ENCODE measurements at places on chromosomes 3 and 15.

GRCh38 chr3:169206828-169207488 lies 456.6 kb downstream of the MECOM start:
- no peak for DNase-seq

DNA sequence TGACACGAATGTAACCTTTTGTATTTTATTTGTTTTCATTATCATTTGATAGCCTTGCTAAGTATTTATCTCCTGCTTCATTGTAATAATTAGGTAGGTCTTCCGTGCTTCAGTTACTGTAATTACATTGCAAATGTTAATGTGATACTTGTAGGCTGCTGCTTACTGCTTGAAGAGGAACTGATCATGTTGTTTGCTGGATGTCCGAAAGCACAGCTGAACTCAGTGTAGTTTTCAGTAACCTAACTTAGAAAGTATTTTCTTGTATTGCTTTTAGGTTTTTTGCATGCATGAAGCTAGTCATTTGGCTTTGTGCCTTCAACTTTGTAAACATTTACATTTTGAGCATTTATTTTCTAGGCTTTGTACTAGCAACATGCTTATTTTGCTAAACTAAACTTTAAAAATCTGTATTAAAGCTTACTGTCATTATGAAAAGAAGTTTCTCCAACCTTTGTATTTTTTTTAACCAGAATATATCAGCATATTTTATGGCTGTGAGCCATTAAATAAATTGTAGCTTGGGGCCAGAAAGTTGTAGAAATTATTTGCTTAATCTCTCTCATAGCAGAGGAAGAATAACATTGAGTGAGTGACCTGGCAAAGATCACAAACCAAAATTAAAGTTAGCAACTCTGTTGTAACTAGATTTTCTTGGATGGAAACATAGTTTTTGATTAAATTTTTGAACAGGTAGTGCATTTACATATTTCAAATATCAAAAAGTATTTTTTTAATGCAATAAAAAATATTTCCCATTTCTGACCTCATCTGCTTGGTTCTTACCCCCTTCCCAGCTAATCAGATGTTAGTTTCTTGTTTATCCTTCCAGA lies 30.7 kb downstream of the SACM1L start:
- no peak for DNase-seq

DNA sequence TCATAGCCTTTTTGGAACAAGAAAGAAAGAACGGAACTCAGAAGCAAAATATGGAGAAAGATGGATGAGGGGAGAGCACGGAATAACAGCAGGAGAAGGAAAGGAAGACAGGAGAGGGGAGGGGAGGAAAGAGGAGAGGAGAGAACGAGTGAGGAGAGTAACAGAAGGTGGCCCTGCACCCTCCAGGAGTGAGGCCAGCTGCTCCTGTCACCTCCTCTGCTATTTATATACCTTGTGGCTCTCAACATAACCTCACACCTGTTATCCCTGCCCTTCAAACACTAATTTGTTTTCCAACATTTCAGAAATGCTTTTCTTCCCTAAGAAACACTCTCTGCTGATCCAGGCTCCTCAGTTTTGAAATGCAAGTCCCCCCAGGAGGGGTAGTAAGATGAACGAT lies 53.4 kb upstream of the ATP2B2 start:
- DNase-seq: no peak

GRCh38 chr3:143288944-143289343 lies 169.4 kb downstream of the CHST2 start:
- DNase-seq: no peak

- no peak for DNase-seq
Measured at GRCh38 chr15:66505818-66506217, 692 bp downstream of the ZWILCH start.

All from putamen (tissue), 1 donor.